ENCODE measurements at places on chromosomes 16 and 17. TPM values are rescaled to one million over a fixed set of nuclear protein-coding genes. Genes with fewer than 3 reads are reported as not detected.

- DNase-seq: no peak
These were observed 41.4 kb downstream of the KSR1 start for GRCh38 chr17:27497696-27498095.

The CBFA2T3 gene
- total RNA-seq: 11.1 TPM

GRCh38 chr16:85125570-85126393 is 13.5 kb upstream of the CIBAR2 start:
- DNase-seq: peak; percentile 66

The MYH8 gene
- not detected for total RNA-seq

GRCh38 chr17:19940722-19941464 is 36.7 kb downstream of the AKAP10 start:
- DNase-seq: no peak

The TBC1D3C gene
- not detected for total RNA-seq

The NPIPB6 gene
- 0.73 TPM for total RNA-seq

The SLC38A8 gene
- total RNA-seq: 3.1 TPM

DNA sequence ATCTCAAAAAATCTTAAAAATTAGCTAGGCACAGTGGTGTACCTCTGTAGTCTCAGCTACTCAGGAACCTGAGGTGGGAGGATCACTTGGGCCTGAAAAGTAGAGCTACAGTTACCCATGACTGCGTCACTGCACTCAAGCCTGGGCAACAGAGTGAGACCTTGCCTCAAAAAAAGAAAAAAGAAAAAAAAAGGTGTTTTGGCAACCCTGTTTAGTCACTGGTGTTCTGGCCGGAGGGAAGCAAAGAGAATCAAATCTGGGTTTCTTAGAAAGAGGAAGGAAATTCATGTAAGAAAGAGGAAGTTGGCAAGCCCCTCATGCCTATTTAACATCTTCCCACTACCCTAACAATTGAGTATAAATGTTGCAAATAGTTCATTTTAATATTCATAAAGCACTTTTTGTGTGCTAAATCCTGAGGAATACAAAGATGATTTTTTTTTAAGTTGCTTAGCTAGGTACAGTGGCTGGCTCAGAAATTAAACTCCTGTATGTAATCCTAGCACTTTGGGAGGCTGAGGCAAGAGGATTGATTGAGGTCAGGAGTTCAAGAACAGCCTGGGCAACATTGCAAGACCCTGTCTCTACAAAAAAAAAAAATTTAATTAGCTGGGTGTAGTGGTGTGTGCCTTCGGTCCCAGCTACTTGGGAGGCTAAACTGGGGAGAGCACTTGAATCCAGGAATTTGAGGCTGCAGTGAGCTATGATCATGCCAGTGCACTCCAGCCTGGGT is 6.5 kb upstream of the USP32 start:
- DNase-seq: no peak

- no peak for DNase-seq
These were observed 20.0 kb downstream of the CHAD start for GRCh38 chr17:50448643-50449042.

- DNase-seq: peak; percentile 76
These were observed 102.6 kb upstream of the CREBBP start for GRCh38 chr16:3983081-3983520.

DNA sequence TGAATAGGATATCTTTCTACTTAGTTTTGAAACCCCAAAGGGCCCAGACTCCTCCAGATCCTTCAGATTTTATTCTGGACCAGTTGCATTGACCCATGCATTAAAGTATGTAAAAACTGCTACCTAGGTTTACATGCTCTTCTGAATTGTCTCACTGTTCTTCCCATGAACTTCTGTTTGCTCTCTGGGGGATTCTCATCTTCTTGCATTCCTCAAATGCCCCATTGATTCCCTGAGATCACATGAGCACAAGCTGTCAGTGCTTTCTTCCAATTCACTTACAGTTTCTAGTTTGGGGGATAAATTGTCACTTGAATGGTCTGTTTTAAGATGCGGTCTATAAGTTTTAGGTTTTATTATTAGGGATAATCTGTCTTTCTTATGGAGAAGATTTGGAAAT is 188.9 kb upstream of the KIF2B start:
- DNase-seq: no peak

DNA sequence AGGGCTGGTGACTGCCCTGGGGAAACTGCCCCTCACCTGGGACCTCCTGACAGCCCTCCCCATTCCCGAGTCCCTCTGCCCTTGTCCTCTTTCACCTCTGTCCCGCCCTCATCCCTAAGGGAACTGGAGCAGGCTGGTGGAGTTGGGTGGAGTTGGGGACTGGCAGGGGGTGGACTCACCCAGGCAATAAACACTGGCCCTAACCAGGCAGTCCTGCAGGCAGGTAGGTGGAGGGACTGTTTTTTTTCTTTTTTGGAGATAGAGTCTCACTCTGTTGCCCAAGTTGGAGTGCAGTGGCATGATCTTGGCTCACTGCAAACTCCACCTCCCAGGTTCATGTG is 11.7 kb downstream of the GCGR start:
- no peak for DNase-seq

DNA sequence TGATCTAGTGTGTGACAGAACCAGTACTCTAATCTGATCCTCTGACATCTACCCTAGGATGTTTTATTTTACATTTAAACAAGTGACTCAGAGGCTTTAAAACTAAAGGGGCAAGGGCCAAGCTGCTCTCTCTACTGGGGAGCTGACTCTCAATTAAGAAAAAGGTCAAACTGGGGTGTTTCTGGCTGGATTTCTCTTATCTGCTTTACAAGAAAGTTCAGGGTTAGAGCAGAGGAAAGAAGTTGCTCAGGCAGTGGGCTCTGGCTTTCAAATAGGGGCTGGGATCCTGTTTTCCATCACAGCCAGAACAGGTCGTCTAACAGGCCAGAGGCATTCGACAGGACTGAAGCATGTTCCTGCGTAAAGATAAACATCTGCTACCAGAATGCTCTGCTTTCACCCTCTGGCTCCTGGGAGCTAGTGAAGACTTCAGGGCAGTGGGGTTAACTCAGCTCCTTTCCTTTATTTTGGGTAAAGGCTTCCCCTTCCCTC is 8.5 kb downstream of the MMP28 start:
- DNase-seq: no peak

DNA sequence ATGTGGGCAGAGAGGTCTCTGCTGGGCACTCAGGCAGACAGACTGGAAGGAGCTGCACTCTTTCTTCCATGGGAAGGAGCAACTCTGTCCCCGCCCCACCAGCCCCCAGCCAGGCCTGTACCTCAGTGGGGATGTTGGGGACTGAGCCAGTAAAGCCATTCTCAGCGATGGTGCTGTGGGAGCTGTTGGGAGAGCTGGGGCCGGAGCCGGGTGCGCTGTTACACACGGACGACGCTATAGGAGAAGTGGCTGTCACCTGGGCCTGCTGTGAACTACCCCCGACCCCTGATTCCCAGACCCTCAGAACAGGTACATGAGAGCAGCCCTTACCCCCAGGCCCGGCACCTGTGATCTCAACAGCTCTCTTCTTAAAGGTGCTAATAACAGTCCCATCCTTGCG is 21.5 kb downstream of the G6PC3 start:
- DNase-seq: no peak

Measured in Right ventricle myocardium inferior (tissue), 1 donor.